SW480 (cell line): ENCODE measurements at places on chromosomes 1 and 21.

GRCh38 chr1:110426854-110427253 lies 19.4 kb upstream of the LAMTOR5 start:
- no peak for DNase-seq

- DNase-seq = peak; percentile 63
These were observed 21.2 kb upstream of the LGALS8 start for GRCh38 chr1:236502579-236502971.

DNA sequence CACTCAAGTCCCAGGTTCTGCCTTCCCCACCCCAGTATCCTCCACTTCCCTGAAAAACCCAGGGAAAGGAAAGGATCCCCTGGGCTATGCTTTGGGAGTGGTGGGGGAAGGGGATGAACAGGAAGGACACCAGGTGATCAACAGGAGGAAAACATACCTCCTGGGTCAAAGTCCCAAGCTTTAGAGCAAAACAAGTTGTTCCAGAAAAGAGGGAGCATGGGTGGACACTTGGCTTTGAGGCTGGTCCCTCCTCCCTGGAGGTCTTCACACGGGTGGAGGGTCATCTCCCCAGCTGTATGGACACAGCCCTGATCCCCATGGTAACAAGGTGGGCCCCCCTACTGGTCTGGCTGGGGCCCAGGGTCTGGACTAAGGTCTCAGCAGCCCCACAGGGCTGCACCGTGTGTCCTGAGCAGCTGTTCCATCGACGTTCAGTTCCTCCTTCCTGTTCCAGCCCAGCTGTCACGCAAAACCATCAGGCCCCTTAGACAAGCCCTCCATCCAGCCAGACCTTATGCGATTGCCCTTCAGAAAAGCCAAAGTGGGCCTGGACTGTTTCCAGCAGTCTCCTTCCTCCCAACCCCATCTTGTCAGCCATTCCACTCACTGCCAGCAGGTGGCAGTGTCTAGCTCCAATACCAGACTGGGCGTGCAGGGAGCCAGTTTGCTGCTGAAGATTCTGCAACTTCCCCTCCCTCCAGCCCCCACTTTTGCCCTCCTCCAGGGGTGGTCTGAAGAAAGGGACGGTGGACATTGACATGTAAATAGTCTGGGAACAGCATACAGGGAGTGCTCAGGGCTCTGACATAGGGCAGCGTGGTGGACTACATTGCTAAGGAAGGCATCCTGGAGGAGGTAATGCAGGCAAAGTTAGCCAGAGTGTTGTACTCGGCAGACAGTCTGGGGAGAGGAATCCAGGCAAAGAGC lies 2.9 kb upstream of the PDZK1IP1 start:
- peak; percentile 45 for DNase-seq

DNA sequence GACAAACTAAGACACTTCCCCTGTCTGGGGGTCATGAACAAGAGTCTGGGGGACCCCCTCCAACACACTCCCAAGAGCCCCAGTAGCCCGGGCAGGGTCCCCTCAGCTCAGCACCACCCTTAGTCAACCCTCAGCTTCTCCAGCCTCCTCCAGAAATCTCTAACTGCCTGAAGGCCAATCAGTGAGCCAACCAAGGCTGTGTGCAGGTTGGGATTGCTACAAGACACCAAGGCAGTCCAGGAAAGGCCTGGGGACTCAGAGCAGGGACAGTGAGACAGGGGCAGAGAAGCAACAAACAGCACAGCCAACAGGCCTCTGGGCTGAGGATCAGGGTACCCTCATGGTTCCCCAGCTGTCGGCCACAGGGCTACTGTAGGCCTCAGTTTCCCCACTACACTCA lies 13.3 kb downstream of the SMIM12 start:
- no peak for DNase-seq

DNA sequence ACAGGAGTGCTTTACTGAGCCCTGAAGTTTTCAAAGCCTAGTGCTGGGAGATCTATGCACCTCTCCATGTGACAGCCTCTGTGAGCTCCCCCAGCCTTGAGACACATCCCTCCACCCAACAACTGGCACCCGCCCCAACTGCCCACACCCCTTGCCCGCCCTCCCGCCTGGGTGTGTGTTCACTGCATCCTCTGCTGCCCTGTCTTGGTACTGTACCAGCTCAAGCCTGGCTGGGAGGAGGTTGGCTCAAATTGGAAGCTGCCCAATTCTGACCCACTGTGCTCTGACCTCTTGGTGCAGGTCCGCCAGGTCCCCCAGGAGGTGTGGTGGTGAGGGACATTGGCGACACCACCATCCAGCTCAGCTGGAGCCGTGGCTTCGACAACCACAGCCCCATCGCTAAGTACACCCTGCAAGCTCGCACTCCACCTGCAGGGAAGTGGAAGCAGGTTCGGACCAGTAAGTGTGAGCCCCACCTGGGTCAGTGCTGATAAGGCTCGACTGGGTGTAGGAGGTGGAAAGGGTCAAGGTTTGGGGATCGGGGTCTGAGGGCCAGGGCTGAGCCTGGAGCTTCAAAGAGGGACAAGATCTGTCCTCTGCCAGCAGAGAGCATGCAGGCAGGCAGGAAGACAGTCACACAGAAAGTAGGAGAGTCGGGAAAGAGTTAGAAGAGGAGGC lies 18.0 kb downstream of the TMEM81 start:
- no peak for DNase-seq

DNA sequence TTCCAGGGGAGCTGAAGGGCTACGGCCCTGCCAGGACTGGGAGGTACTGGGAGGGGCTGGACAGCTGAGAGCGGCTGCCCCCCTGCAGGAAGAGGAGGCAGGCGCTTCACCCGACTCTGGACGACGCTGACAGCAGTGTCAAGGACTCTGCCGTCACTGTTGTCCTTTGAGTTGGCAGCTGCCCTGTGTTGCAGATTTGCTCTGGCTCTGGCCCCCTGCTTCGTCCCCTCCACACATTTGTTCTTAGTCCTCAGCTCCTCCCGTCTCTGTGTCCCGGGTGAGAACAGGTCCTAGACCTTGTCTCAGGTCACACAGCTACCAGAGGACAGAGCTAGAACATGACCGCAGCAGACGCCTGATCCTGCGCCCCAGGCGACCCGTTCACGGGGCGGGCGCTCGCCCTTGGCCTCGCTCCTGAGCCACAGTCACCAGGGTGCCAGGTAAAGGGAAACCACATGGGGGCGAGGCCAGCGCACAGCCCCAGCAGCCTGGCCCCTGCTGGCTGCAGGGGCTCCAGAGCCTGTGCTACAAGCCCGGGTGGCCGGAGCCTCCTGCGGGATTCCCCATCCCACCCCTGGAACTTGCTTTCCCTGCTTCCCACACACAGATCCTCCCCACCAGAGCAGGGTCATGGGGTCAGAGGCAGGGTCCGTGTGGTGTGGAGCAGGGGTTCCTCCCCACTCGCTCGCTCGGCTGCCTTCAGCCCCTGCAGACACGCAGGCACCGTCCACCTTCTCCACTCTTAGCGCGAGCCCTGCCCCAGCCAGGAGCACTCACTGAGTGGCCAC lies 10.7 kb upstream of the NPHP4 start:
- no peak for DNase-seq

DNA sequence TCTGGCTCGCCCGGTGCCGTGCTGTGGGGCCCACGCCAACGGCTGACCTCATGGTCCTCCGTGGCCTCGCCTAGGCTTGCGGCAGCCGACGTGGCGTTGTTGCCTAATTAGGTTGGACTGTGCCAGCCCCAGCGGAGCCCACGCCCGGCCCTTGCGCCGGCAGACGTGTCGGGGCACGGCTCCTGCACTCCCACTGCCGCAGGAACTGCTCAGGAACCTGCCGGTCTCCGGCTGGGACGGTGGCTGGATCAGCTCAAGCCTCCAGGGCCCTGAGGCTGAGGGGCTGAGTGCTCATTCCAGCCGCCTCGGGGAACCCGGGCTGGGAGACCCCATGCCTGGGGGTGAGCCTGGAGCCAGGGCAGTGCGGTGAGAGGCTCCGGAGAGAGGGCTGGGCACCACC lies 16.1 kb upstream of the PEX10 start:
- no peak for DNase-seq

GRCh38 chr1:163807331-163808049 lies 485.7 kb downstream of the NUF2 start:
- no peak for DNase-seq

- DNase-seq = no peak
These were observed 67.1 kb downstream of the ZNF281 start for GRCh38 chr1:200342511-200343311.

- DNase-seq = no peak
These were observed 82.9 kb downstream of the SLC44A5 start for GRCh38 chr1:75528001-75528400.

- no peak for DNase-seq
These were observed 88.2 kb downstream of the PBX1 start for GRCh38 chr1:164647211-164647610.

GRCh38 chr1:193216920-193217319 lies 30.5 kb upstream of the B3GALT2 start:
- DNase-seq = no peak

- DNase-seq = no peak
These were observed 208 bp upstream of the MYBPH start for GRCh38 chr1:203175827-203176241.

GRCh38 chr1:151502035-151502700 lies 9.0 kb upstream of the CGN start:
- no peak for DNase-seq

GRCh38 chr1:154962795-154963330 lies 1.3 kb upstream of the PYGO2 start:
- DNase-seq = no peak

DNA sequence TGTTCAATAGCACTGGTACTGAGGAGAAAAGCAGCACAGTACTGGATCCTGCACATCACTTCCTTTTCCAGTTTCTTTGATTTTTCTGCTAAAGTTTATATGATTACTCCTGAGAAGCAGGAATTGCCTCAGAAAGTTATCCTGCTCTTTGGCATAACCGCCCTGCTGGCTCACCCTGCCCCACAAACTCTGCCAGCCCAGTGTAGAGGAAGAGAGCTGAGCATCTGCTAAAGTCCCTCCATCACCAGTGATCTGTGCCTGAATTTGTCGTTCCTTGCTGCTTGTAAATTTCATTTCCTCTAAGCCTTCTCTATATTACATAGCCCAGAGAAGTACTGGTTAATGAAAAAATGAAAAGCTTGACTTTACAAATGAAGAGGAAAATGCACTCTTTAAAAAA lies 87.0 kb upstream of the C1orf21 start:
- no peak for DNase-seq

- DNase-seq = no peak
These were observed 39.6 kb downstream of the UBASH3A start for GRCh38 chr21:42443181-42443785.

DNA sequence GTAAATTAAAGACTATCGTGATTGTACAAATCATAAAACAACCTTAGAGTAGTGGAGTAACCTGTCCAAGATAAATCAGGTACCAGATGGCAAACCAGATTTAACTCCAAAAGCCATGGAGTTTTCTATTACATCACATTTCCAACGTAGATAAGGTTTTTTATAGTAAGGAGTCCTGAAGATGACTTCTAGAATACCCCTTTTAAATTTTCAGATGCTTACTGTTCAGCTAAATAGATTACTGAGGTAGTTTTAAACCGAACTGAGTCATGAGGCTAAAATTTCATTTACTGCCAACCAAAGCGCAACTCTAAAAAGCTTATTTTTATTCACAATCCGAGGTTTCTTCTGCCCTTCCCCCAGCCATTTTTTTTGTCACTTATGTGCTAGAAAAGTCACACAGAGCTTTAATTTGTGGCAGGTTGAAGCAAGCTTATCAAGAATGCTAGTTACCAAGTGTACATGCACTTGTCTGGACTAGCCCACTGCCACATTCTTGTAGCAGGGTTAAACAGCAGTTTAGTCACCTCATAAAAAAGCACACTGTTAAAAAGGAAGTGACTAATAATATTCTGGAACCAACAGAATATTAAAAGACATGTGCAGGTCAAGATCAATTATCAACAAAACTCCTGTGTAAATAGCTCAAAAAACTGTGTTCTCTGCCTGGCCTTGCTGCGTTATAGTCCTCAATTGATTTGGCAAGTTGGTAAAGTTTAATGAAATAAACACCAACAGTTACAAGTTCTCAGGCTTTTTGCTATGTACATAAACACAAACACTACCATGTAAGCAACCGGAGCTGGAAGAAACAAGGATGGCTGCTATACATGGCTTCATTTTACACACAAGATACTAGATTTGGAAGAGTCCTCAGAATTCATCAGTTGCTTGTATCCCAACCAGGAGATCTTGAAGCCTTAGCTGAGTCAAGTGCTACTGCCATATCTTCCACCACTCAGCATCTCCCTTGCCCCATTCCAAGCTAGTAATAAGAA lies 180.3 kb upstream of the DMRTA2 start:
- peak; percentile 13 for DNase-seq

DNA sequence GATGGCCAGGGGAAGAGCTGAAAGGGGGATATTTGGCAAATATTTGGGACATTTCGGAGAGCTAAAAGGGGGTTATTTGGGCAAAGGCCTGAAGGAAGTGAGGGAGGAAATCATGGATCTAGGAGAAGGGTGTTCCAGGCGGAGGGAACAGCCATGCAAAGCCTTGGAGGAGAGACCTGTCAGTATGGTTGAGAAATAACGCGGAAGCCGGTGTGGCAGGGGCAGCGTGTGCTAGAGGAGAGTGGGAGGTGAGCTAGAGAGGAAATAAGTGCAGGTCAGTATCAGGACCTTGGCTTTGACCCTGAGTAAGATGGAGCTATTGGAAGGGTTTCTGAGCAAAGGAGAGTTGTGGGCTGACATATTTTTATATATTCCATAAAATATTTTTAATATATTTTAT lies 3.0 kb downstream of the CTRC start:
- no peak for DNase-seq

GRCh38 chr1:91885213-91885715 lies 687 bp downstream of the TGFBR3 start:
- DNase-seq = peak; percentile 16

DNA sequence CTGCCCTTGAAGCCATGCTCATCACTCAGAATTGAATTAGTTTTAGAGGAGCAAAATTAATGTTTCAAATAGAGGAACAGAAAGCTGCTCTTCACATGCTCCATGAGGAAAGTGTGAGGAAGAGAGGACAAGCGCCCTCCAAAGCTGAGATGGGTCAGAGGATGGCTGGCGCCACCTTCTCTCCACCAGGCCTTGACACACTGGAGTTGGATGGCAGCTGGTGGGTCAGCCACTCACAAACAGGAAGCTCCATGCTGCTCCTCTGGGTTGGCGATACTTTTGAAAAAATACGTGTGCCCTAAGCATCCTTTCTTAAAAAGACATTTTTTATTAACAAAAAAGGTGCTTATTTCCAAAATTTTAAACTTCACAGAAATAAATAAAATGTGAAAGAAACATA lies 3.1 kb upstream of the CD2 start:
- no peak for DNase-seq

DNA sequence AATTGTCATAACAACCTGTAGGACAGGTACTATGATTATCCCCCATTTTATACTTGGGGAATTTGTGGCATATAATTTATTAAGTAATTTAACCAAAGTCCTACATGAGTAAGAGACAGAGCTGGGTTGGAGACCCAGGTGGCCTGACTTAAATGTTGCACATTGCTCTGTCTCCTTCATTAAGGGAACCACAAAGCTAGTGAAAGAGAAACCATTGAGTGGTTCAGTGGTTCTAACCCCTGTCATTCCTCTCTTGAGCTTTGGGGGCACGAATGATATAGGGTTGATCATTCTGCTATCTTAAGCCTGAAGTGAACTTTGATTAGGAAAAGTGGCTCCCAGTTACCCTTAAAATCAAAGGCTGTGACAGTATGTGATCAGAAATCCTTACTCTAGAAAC lies 5.3 kb upstream of the MAP3K7CL start:
- DNase-seq = no peak

GRCh38 chr1:23167353-23168078 lies 1.1 kb downstream of the LUZP1 start:
- DNase-seq = peak; percentile 29
